ENCODE measurements at places on chromosomes 2 and 18.
A peak's percentile ranks its signal among the peaks of the same experiment; 100 is the strongest.

- DNase-seq: no peak
Observed at GRCh38 chr18:58247363-58247834, 203.4 kb downstream of the NEDD4L start.

- DNase-seq: no peak
Observed at GRCh38 chr2:43346602-43347567, 120.5 kb upstream of the ZFP36L2 start.

DNA sequence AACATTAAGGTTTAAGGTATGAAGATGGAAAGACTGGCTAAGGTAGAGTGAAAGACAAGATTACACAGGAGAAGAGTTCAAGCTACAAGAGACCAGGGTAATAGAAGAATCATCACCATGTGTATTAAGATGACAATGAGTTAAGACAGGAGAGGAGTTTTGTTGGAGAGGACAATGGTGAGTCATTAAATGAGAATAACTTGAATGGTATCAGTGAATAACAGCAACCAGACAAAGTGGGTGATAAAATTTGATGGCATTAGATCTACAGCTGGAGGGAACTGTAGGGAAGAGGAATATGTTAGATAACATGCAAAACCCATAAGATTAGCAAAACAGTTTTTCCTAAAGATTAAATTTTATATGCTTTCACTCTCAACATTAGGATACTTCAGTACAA lies 18.8 kb upstream of the ENOSF1 start:
- no peak for DNase-seq

DNA sequence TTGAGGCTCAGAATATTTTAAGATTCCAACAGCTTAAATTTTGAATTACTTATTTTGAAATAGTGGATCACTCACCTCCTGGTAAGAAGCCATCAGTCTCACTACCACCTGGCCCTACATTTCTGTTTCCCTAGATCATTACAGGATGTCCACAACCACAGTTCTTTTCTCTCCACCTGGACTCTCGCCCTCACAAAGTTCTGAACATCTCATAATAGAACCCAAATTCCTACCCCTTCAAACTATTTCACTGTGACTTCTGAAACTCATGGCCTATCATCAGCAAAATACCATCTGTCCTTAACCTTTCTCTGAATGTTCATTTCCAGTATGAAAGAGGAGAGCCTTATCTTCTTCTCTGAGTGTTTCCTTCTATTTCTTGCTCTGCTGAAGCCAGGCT lies 299.2 kb upstream of the MGAT5 start:
- no peak for DNase-seq

DNA sequence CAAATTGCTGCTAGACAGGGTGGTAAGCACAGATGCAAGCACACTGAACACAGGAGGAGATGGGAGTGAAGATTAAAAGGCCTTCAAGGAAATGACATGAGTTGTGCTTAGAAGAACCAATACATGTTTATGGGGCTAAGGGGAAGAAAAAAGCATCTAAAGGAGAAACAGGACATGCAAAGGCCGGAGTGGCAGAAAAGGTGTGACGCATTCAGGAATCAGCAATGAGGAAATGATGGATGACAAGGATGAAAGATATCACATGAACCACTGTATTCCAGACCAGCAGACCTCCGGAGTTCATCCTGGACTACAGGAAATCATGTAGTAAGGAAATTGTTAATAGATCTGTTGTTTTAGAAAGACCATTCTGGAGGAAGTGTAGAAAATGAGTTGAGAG lies 42.8 kb downstream of the PPP4R1 start:
- no peak for DNase-seq

GRCh38 chr2:25473758-25474340 lies 132.1 kb upstream of the DNMT3A start:
- DNase-seq: no peak

DNA sequence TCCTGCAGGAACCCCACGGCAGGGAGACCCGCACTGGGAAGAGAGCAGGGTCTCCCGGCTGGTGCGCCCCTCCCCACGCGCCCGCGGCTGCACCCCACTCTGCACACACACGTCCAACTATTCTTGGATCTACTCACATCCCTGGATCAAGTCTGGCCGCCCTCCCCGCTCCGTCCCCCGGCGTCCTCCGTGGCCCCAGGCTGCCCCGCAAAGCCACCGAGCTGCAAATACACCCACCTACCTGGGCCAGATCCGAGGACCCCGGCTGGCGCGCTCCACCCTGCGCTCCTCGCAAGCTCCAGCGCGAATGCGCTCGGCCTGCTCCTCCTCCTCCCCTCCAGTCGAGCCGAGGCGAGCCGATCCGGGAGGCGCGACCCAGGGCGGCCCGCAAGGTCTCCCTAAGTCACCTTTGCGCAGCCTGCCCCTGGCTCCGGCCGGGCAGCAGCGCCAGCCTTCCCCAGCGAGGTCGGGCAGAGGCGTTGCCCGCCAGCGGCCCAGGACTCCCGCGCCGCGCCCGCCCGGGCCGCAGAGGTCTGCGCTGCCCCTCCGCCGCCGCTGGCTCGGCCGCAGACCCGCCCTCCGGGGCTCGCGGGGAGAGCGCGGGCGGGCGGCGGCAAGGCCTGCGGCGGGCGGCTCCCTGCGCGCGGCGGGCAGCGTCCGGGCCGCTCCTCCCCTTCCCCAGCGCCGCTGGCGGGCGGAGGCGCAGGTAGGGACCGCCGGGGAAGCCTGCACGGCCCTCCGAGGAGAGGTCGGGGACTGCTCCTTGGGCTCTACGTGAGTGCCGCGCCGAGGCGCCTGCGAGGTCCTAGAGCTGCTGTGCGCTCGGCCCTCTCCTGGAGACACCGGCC lies 126.0 kb downstream of the OSBPL1A start:
- peak; percentile 5 for DNase-seq

DNA sequence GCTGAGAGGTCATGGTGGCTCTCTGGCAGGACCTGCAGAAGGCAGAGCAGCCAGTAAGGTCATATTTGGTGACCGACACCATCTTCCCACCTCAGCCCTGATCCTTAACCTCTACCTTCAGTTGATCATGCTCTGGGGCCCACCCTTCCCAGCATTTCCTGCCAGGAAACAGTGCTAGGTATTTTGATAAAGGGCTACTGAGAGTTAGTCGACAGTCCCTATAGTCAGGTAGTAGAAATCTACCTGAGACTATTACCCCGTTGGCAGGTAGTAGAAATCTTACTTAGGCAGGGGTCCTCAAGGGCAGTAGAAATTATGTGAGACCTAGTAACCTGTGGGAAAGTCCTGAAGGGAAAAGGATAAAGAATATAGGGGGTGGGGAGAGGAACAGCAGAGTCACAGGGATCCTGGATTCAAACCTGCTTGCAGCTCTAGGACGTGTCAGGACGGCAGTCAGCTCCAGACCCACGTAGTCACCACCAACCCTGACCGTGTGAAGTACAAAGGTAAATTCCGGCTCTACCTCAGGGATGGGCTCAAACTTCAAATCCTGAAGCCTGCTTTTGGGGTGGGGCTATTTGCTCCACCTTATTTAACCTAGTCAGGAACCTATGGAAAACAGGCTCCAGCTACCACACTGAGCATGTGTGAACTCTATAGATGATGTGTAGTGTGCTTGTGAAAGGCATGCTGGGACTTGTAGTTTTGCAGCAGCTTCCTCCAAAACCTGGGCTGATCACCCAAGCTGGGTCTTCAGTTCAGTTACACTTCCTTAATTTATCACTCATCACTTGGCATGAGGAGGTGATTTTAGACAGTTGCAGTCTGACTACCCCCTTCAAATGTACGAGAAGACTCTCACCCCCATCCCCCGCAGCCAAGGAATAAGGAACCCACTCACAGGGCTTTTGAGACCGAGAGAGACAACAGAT lies at the start of gene DQX1:
DQX1 (minus strand) TSS at position 515 of the 932 bp plus-strand sequence; CDS start at position 13, 502 bp downstream.
- DNase-seq: no peak

- peak; percentile 36 for DNase-seq
Observed at GRCh38 chr2:3651691-3652648, 6.0 kb upstream of the ALLC start.

DNA sequence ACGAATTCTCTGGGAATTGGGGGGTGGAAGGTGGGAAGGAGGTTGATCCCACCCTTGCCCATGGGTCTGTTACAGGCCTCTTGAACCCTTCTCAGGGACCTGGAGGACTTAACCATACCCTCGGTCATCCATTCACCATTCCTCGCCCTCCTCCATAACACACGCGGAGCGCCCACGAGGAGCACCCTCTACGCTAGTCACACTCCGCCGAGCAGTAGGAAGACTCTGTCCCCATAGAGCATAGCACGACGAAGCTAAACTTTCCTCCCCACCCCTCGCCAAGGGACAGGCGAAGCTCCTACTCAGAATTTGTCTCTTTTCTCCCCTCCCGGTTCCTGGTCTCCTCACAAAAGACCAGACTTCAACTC lies 611 bp upstream of the ITSN2 start:
- no peak for DNase-seq

DNA sequence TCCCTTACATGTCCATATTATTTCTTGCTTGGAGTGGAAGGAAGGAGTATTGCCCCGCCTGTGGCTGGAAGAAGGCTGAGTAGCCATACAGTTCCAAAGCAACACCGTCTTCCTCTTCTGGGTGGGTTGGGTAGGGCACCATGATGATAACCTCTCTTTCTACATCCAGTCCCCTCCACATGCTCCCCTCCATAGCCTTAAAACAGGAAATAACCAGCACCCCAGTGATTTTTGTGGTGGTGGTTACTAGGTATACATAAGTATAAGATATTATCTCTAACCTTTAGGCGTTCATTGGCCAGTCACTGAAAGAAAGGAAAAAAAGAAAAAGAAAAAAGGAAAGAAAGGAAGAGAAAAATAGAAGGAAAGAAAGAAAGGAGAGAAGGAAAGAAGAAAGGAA lies 63.1 kb downstream of the CXCR4 start:
- DNase-seq: no peak

DNA sequence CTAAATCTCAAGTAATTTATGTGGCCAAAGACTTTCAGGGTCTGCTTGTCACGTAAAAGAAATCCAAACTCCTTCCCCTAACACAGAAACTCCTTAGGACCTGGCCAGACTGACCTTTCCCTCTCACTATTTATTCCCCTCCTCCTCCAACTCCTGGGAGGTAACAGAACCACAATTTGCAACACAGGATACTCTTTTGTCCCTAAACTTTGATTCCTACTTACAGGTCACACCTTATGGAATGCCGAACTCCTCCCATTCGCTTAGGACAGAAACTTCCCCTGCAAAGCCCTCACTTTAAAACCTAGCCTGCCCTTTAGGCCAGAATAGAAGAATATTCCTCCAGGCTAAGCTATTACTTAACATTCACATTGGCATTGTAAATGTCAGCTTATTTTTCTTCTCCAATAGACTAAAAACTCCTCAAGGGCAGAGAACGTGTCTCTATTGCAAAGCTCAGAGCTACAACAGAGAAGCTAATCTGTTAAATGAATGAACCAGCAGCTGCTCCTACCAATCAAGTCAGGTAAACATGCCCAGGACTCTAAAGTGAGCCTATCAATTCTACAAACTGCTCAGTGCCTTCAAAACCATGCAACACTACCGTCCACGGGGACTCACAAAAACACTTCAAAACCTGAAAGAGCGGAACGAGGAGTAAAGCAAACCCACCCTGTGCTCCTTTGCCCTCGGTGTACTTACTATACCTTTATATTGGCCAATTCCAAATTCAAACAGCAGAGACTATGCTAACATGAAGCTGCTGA lies 6.1 kb downstream of the INO80D start:
- no peak for DNase-seq

- DNase-seq: peak; percentile 77
Observed at GRCh38 chr2:96951125-96951654, 35.2 kb downstream of the FAM178B start.

DNA sequence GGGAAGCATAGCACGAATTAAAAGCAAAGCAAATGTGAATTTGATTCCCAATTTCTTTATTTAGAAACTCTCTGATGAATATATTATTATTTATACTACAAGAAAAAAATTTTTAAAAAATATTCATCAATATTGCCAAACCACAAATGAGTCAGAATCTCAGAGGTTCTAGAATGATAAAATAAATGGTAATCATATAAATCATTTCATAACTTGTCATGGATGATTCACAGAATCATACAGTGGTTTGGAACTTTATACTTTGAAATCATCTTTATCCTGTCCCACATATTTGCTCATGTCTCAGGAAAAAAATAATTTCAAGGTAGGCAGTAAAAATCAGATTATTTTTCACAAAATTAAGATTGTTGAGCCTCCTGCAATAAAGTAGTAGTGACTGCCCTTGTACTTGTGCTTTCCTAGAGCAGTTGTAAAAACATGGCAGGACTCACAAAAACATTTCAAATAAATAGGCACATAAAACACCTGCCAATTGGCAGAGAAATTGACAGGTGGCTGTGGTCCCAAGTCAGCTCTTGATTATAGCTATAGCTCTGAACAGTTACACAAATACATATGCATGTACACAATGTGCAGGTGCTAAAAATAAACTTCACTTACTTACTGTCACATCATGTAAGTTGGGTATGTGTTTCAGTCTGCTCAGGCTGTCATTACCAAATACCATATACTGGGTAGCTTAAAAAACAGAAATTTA lies 273.9 kb upstream of the SESTD1 start:
- DNase-seq: no peak

GRCh38 chr18:65815506-65815905 lies 64.7 kb downstream of the CDH7 start:
- DNase-seq: no peak

- DNase-seq: no peak
Observed at GRCh38 chr2:233991196-233991595, 59.3 kb upstream of the SPP2 start.

GRCh38 chr2:191385416-191386160 lies 140.4 kb downstream of the MYO1B start:
- no peak for DNase-seq

GRCh38 chr2:72576861-72577260 lies 249.0 kb downstream of the EXOC6B start:
- DNase-seq: no peak

- DNase-seq: no peak
Observed at GRCh38 chr2:225999692-226000091, 600.2 kb downstream of the NYAP2 start.

DNA sequence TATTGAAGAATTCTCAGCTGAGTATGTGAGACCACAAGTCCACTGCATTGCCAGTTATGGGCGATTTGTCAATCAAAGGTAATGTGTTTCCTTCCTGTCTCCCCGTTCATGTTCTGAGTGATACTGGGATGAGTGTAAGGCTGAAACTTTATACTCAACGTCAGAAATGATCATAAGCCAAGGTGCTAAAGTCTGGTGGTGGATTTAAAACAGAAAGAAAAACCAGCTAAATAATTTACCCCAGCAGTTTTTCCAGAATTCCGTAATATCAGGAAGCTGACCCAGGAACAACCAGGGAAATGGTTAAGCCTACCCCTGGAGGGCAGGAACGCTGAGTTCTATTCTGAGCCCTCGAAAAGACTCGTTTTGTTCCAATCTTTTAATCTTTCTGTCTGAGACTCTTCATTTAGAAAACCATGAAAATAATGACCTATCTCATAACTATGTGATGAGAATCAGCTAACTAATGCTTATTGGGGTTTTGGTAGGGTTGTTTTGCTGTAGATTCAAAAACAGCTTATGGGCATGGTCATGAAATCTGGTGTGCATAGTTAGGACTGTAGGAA lies 149.6 kb downstream of the LAMA3 start:
- DNase-seq: no peak

- no peak for DNase-seq
Observed at GRCh38 chr2:240130393-240131195, 5.5 kb downstream of the COPS9 start.

GRCh38 chr2:2410987-2411386 lies 79.9 kb upstream of the MYT1L start:
- DNase-seq: no peak

All from stimulated activated CD4-positive, alpha-beta T cell treated with anti-CD3 and anti-CD28 coated beads, Interleukin-4, amount 100 ng/mL, for 4 hours (primary cell).